Gastroesophageal sphincter (tissue), 4 donors: ENCODE measurements at places on chromosomes 12 and 14.

DNA sequence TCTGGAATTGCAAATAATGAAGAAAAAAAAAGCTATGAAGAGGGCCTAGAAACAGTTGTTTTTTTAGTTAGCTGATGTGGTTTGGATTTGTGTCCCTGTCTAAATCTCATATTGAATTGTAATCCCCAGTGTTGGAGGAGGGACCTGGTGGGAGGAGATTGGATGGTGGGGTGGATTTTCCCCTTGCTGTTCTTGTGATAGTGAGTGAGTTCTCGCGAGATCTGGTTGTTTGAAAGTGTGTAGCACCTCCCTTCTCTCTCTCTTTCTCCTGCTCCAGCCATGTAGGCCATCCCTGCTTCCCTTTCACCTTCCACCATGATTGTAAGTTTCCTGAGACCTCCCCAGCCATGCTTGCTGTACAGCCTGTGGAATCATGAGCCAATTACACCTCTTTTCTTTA, 126.1 kb downstream of the ASCL4 start:
- peaks cover 6% of the 10 kb centered on the region for H3K27me3 ChIP-seq
- no peak for ATAC-seq
- no peak overlapping the region for H3K27ac ChIP-seq
- H3K36me3 ChIP-seq, result no peaks in the 10 kb centered on the region
- H3K4me3 ChIP-seq, result no peak overlapping the region

- no peak overlapping the region for H3K4me3 ChIP-seq
- peaks cover 3% of the 10 kb centered on the region for H3K4me1 ChIP-seq
- peak; percentile 62 for ATAC-seq
- H3K36me3 ChIP-seq, result no peaks in the 10 kb centered on the region
- no peaks in the 10 kb centered on the region for H3K27me3 ChIP-seq
Measured at GRCh38 chr12:77842430-77842829, 11.7 kb downstream of the NAV3 start.

GRCh38 chr12:60042835-60043234, 447.0 kb downstream of the SLC16A7 start:
- H3K36me3 ChIP-seq, result no peaks in the 10 kb centered on the region
- ATAC-seq, result no peak
- H3K27me3 ChIP-seq, result no peaks in the 10 kb centered on the region
- peaks cover 7% of the 10 kb centered on the region for H3K4me1 ChIP-seq

DNA sequence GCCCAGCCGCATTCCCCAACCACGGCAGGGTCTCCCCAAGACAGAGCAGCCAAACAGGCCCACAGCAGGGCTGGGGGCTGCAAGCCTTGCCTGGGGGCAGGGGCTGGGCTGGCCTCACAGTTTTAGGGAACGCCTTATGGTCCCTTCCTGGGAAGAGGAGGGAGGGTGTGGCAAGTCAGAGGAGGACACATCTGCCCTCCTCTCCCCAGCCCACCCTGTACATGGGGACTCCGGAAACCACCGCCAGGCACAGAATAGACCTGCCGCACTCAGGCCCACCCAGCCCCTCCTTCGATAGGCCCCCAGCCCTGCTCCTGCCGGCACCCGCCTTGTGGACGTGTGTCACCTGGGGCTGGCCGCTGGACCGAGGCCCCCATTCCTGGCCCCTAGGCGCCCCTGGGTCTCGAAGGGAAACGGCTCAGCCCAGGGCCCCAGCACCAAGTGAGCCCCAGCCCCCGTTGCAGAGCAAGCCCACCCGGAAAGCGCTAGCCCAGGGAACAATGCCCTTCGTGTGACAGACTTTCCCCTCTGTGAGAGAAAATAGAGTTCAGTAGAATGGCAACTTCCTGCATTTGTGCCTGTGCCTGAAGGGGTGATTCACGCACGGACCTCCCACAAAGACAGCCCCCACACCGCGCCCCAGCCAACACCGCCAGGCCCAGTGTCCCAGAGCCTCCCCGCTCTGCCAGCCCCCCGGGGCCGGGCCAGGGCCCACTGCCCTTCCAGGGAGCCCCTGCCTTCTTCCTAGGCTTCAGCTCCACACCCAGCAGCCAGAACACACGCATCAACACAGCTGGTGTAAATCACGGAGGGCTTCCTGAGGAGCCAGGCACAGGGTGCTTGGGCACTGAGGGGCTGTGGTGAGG, 12.0 kb upstream of the NUDT14 start:
- H3K27me3 ChIP-seq, result peaks cover 89% of the 10 kb centered on the region
- ATAC-seq, result peak; percentile 9
- H3K27ac ChIP-seq, result peak overlapping the region; percentile 24
- H3K4me1 ChIP-seq, result peaks cover 21% of the 10 kb centered on the region
- no peak overlapping the region for H3K4me3 ChIP-seq

DNA sequence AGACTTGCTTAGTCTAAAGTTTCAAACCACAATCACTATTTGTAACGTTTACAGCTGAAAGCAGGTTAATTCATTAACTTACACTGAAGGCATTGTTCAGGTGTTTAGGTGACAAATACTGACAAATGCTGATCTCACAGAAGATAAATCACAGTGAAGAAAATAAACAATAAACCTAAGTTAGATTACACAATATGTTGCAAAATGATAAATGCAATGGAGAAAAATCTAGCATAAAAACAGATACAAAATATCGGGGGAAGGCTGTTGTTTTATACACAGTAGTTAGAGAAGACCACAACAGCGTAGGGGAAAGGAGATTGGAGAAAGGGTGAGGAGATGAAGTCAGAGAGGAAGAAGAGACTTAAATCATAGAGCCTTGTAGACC, 3.0 kb downstream of the SCAF11 start:
- H3K27me3 ChIP-seq, result no peaks in the 10 kb centered on the region
- H3K4me3 ChIP-seq, result no peak overlapping the region
- H3K27ac ChIP-seq, result peak overlapping the region; percentile 93
- H3K4me1 ChIP-seq, result peaks cover 23% of the 10 kb centered on the region

DNA sequence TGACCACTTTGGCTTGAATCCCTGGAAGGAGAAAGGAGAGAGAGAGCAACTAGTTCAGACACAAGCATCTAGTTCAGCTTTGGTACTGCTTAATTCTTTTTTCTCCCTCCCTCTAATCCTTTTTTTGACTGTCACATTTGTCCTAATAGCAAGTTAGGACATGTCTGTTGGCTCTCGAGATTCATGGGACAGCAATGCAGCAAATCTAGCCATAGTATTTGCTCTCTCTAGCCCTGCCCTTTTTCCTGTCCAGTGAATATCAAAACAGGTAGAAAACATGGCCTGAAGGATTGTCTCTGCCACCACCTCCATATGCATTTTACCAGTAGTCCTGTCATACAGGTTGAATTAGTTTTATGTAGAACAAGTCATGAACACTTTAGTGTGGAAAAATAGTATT, 116.4 kb downstream of the PTPRB start:
- H3K4me3 ChIP-seq, result no peak overlapping the region
- peaks cover 11% of the 10 kb centered on the region for H3K36me3 ChIP-seq
- H3K4me1 ChIP-seq, result no peaks in the 10 kb centered on the region
- H3K27me3 ChIP-seq, result no peaks in the 10 kb centered on the region
- no peak overlapping the region for H3K27ac ChIP-seq

GRCh38 chr14:81209167-81209836, 11.5 kb downstream of the GTF2A1 start:
- no peak overlapping the region for H3K4me3 ChIP-seq
- no peaks in the 10 kb centered on the region for H3K4me1 ChIP-seq
- H3K27ac ChIP-seq, result no peak overlapping the region
- no peaks in the 10 kb centered on the region for H3K27me3 ChIP-seq
- no peak for ATAC-seq
- H3K36me3 ChIP-seq, result peaks cover 32% of the 10 kb centered on the region

DNA sequence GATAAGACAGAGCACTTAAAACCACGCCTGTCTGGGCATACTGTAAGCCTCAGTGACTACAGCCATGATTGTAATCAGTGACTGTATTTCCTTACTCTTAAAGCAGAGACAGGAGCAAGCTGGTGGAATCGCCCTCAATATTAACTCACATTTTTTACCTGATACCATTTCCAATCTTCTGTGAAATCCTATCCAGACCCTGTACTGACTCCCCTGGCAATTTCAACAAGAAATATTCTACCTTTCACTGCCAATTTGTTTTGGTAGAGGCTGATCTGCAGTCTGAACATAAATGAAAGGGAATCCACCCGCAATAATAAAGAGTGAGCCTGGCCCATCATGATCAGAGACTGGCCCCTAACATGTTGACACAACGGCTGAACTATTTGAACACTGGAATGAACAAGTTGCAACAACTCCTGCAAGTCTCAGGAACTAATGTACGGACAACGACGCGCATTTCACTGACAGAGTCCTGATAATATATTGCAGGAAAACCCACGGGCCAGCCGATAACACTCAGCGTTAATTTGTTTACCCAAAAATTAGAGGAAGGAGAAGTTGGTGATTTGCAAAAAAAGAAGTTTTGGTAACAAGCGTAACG, 195.5 kb upstream of the BTG1 start:
- no peak for ATAC-seq
- H3K27ac ChIP-seq, result no peak overlapping the region

DNA sequence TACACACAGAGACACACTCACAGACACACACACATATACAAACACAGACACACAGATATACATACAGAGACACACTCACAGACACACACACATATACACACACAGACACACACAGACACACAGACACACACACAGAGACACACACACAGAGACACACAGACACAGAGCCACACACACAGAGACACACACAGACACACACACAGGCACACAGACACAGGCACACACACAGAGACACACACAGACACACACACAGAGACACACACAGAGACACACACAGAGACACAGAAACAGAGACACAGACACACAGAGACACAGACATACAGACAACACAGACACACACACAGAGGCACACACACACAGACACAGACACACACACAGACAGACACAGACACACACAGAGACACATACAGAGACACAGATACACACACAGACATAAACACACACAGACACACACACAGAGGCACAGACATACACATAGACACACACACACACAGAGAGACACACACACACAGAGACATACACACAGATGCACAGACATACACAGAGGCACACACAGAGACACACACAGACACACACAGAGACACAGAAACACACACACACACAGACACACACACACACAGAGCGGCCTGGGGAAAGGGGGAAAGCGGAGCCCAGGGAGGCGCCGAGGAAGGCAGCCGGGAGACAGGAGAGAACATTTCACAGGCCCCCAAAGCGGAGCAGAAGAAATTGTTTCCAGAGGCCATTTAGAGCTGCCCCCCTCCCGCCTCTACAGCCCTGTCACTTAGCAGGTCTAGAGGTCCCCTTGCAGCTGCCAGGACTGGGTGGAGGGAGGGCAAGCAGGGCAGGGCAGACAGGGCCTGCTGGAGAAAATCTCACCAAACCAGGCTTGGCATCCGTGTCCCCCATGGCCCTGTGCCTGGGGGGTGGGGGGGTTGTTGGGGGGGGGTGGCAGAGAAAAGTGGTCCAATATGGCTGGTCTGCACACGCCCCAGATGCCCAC, 38.9 kb downstream of the SERPINA3 start:
- peaks cover 25% of the 10 kb centered on the region for H3K27me3 ChIP-seq
- no peak for ATAC-seq
- no peak overlapping the region for H3K4me3 ChIP-seq

- ATAC-seq, result no peak
- H3K36me3 ChIP-seq, result no peaks in the 10 kb centered on the region
- no peak overlapping the region for H3K4me3 ChIP-seq
- H3K4me1 ChIP-seq, result no peaks in the 10 kb centered on the region
Measured at GRCh38 chr12:97194546-97194945, 268.1 kb upstream of the RMST start.

- no peak overlapping the region for H3K27ac ChIP-seq
- H3K4me3 ChIP-seq, result no peak overlapping the region
- no peaks in the 10 kb centered on the region for H3K27me3 ChIP-seq
- ATAC-seq, result no peak
- H3K4me1 ChIP-seq, result no peaks in the 10 kb centered on the region
- no peaks in the 10 kb centered on the region for H3K36me3 ChIP-seq
Measured at GRCh38 chr12:62711631-62712241, 223.2 kb downstream of the PPM1H start.

DNA sequence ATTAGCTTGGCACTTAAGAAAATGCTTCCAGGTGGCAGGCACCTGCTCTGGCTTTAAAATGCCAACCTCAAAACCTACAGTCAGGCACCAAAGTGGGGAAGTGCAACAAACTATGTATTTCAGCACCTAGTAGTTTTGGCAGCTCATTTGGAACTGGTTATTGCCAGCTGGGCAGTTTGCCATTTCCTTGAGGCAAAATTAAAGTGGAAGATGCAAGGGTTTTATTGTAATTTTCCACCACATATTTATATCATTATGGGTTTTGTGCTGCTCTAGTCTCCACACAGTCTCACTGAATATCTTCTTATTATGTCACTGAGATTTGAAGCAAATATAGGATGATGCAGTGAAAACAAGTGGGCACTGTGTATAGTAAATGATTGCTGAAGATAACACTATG, 117.0 kb downstream of the PRKD1 start:
- no peaks in the 10 kb centered on the region for H3K27me3 ChIP-seq
- H3K36me3 ChIP-seq, result no peaks in the 10 kb centered on the region
- H3K4me1 ChIP-seq, result no peaks in the 10 kb centered on the region

GRCh38 chr12:24172031-24172772, 222.7 kb upstream of the SOX5 start:
- no peaks in the 10 kb centered on the region for H3K36me3 ChIP-seq
- no peak overlapping the region for H3K4me3 ChIP-seq
- H3K27ac ChIP-seq, result no peak overlapping the region
- no peaks in the 10 kb centered on the region for H3K4me1 ChIP-seq

DNA sequence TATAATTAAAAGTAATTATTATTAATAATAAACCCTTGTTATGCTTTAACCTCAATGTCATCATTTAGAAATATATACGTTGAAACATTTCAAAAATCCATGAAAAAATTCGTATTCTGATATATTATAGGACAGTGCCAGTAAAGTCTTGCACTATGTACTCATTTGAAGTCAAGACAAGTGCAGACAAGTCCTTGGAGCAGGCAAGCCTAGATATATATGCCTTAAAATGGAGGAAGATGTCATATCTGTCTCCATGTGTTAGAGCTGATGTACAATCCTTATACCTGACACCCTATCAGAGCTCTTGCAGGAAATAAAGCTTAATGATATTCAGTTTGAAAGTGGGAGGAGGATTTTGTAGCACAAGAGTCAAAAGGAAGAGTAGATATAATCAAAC, 310.4 kb downstream of the KCNH5 start:
- H3K4me1 ChIP-seq, result no peaks in the 10 kb centered on the region
- H3K4me3 ChIP-seq, result no peak overlapping the region
- no peaks in the 10 kb centered on the region for H3K27me3 ChIP-seq
- H3K36me3 ChIP-seq, result no peaks in the 10 kb centered on the region
- H3K27ac ChIP-seq, result no peak overlapping the region
- no peak for ATAC-seq

GRCh38 chr14:40574780-40575179, 1031.9 kb upstream of the LRFN5 start:
- ATAC-seq, result no peak
- no peaks in the 10 kb centered on the region for H3K27me3 ChIP-seq
- no peaks in the 10 kb centered on the region for H3K36me3 ChIP-seq
- no peak overlapping the region for H3K27ac ChIP-seq
- no peaks in the 10 kb centered on the region for H3K4me1 ChIP-seq
- no peak overlapping the region for H3K4me3 ChIP-seq

- peaks cover 4% of the 10 kb centered on the region for H3K4me1 ChIP-seq
- no peaks in the 10 kb centered on the region for H3K36me3 ChIP-seq
- no peak overlapping the region for H3K4me3 ChIP-seq
- no peak for ATAC-seq
- H3K27ac ChIP-seq, result no peak overlapping the region
Measured at GRCh38 chr14:29814156-29815015, 113.3 kb downstream of the PRKD1 start.

- H3K27me3 ChIP-seq, result no peaks in the 10 kb centered on the region
- no peaks in the 10 kb centered on the region for H3K4me1 ChIP-seq
- H3K27ac ChIP-seq, result no peak overlapping the region
- ATAC-seq, result no peak
- no peaks in the 10 kb centered on the region for H3K36me3 ChIP-seq
- no peak overlapping the region for H3K4me3 ChIP-seq
Measured at GRCh38 chr14:57611555-57612075, 118.0 kb upstream of the CCDC198 start.
